Activated T-cell treated with anti-CD3 and anti-CD28 coated beads, Interleukin-2, amount 50 U/mL, for 24 hours (primary cell): ENCODE measurements at places on chromosomes 11 and 22.

DNA sequence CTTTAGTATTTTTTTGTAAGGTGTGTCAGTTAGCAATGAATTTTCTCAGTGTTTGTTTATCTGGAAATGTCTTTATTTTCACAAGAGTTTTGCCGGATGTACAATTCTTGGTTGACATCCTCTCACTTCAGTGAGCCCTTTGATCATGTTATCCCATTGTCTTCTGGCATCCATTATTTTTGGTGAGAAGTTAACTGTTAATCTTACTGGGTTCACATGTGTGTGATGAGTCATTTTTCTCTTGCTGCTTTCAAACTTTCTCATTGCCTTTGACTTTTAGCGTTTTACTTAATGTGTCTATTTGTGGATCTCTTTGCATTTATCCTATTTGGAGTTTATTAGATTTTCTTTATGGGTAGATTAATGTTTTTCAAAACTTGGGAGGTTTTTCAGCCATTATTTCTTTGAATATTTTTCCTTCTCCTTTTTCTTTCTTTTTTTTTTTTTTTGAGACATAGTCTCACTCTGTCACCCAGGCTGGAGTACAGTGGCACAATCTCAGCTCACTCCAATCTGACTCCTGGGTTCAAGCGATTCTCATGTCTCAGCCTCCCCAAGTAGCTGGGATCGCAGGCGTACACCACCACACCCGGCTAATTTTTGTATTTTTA lies 100.5 kb upstream of the RRM1 start:
- no peak for DNase-seq

DNA sequence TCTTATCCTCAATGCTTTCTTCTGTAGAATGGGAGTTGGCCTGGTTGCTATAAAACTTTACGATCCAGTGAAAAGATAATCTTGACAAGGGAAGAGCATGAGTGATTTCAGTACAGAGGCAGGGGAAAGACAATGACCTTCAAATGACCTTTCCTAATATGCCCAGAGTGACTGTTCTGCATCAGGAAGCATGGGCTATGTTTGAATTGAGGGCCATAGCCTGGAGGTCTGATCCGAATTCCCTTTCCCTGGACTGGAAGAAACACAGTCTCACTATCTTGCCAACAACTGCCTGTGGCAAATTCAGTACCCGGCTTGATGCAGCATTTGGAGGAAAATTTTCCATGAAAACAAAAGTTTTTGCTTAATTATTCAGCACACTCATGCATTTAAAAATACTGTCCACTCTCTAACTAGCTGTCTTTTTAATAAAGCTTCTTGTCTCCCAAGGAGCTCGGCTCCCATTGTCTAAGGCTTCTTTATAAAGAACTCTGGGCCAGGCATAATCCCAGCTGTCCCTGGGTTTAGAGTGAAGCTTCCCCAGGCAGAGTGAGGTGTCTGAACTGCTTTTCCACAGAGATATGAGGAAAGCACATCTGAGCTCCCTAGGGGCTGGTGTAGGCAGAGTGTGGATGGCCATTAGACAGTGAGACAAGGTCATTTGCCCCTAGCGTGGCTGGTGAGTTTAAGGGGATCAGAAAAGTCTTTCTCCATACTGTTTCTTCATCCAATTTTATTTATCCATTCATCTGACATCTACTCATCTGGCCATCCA lies 132.7 kb upstream of the CADM1 start:
- no peak for DNase-seq

DNA sequence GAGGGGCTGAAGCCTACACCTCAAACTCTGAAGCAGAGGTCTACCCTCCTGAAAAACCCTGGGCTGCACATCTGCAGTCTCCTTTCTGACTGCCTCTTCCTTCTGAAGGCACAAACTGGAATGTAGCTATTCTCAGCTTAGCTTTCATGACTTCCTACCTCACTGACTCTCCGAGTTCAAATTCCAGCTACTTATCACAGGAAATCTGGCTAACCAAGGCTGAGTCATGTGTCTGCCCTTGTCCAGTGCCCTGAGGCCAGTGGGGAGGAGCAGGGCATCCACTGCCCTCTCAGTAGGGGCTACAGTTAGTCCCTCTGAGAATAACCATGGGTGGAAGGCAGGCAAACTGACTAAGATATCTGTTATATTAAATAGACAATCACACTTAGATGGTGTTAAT lies 29.2 kb downstream of the PDGFD start:
- DNase-seq = no peak

DNA sequence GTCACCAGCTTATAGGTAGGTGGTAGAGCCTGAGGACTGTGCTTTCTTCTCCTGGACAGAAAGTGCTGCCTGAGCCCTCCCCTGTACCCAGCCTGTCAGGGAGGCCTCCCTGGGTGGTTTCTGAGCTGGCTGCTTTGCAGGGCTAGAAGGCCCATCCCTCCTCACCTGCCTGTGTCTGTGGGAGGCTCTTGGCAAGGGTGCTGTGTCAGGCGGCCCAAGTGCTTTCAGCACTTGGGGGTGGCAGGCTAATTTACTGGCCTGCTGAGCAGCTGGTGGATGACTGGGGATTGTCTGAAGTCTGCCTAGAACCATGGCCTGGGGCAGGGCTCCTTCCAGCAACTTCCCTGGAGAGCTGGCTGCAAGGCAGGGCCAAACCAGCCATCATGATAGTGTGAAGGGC lies 139.0 kb upstream of the NAV2 start:
- DNase-seq = no peak

GRCh38 chr11:113407163-113407562 lies 19.6 kb downstream of the ANKK1 start:
- no peak for DNase-seq

DNA sequence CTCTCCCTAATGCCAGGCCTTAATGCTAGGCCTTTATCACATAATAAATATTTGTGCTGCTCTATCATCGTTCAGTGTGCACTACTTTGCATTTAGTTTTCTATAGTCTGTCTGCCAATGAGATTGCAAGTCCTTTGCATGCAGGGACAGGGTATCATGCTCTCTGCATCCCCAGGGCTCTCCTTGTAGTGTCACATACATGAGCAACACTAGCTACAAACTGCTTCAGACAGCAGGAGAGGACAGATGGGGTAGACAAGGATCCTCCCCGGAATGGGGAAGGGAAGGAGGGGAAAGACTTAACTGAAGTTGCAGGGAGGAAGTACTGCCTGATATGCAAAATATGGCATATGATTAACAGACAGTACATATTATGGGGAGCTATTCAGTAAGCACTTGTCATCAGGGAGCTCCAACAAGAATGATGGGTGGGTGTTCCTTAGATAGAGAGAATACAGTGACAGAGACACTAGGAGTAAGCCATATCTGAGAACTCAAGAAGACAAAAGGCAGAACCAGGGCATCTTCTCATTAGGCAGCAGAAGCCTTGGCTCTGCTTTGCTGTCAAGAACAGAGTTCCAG lies 42.8 kb downstream of the ZNF202 start:
- DNase-seq = no peak
